ENCODE measurements at places on chromosomes 5 and 9.

DNA sequence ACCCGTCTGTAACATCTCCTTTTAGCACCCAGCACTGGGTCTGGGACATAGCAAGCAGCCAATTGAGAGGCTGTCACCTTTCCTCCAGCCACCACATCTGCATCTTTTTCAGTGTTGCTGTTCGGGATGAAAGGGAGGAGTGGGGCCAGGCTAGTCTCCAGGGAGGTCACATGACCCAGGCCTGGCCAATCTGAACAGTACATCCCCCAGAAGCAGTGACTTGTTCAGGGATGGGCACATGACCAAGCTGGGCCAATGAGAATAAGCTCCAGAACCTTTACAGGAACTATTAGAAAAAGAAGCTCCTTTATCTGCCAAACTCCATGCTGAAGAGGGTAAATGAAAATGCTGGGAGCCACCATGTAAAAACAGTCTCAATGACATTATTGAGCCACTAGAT, 359.0 kb downstream of the SLIT3 start:
- no peak for DNase-seq

GRCh38 chr5:83568186-83568585, 96.6 kb downstream of the VCAN start:
- no peak for DNase-seq

GRCh38 chr5:177204281-177204680, 70.7 kb downstream of the NSD1 start:
- DNase-seq, result no peak

- DNase-seq, result no peak
Observed at GRCh38 chr5:57524348-57525060, 41.9 kb upstream of the ACTBL2 start.

DNA sequence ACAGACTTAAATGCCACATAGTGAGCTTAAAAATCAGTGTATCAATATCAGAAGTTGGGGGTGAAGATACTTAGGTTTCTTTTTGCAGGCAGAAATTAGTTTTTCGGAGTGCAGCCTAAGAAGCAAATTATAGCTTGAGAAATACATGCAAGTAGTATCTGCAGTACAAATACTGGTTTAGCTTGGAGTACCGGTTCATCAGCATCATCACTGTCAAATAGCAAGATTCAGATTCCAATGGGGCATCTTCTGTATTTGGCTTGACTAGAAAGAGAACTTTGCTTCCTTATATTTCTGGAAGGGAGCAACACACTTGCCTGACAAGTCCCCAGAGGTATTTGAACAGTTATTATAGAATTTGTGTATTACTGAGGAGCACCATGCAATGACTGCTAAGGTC, 19.8 kb downstream of the SLC31A1 start:
- DNase-seq, result no peak

- DNase-seq, result no peak
Observed at GRCh38 chr5:42810834-42811590, 680 bp downstream of the SELENOP start.

GRCh38 chr5:22306011-22306410, 547.1 kb downstream of the CDH12 start:
- no peak for DNase-seq
